DND-41 (cell line): ENCODE measurements at places on chromosomes 6 and 20.

- no peak for DNase-seq
- no peak overlapping the region for H3K4me3 ChIP-seq
- H3K27me3 ChIP-seq = no peaks in the 10 kb centered on the region
- peaks cover 21% of the 10 kb centered on the region for H3K4me1 ChIP-seq
- H3K27ac ChIP-seq = no peak overlapping the region
Measured at GRCh38 chr6:106159531-106159940, 73.4 kb downstream of the PRDM1 start.

- H3K4me1 ChIP-seq = peaks cover 5% of the 10 kb centered on the region; the same call in 1 of the 2 replicates
- no peak for DNase-seq
- H3K27ac ChIP-seq = no peak overlapping the region
- no peak overlapping the region for H3K4me3 ChIP-seq
- H3K36me3 ChIP-seq = no peaks in the 10 kb centered on the region
Measured at GRCh38 chr6:33794910-33795623, 6.1 kb upstream of the LEMD2 start.

GRCh38 chr6:88588938-88589337, 374.5 kb downstream of the RNGTT start:
- H3K36me3 ChIP-seq = no peaks in the 10 kb centered on the region
- no peaks in the 10 kb centered on the region for H3K27me3 ChIP-seq
- DNase-seq = no peak
- H3K4me1 ChIP-seq = no peaks in the 10 kb centered on the region
- no peak overlapping the region for H3K27ac ChIP-seq

DNA sequence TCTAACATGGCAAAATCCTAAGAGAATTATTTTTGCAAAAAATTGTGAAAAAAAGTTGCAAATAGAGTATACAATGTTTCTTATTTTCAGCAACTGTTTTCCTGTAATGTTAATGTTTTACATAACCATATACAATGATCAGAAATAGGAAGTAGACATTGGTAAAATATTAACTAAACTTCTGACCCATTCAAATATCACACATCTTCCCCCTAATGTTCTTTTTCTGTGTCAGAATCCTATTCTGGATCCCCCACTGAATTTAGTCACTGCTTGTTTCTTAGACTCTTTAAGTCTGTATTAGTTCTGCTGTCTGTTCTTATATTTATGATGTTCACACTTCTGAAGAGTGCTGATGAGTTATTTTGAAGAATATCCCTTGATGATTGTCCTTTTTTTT, 62.0 kb downstream of the HFE start:
- no peak overlapping the region; the same call in 1 of the 2 replicates for H3K27ac ChIP-seq
- H3K4me1 ChIP-seq = 0 out of 2 replicates have a peak, but pooled peaks cover 5% of the 10 kb centered on the region
- H3K27me3 ChIP-seq = no peaks in the 10 kb centered on the region
- no peak for DNase-seq
- no peak overlapping the region for H3K4me3 ChIP-seq

GRCh38 chr20:20737158-20737557, 24.7 kb upstream of the RALGAPA2 start:
- no peak overlapping the region for H3K27ac ChIP-seq
- no peak for DNase-seq
- H3K4me1 ChIP-seq = peaks cover 6% of the 10 kb centered on the region; the same call in 1 of the 2 replicates
- no peak overlapping the region for H3K4me3 ChIP-seq

DNA sequence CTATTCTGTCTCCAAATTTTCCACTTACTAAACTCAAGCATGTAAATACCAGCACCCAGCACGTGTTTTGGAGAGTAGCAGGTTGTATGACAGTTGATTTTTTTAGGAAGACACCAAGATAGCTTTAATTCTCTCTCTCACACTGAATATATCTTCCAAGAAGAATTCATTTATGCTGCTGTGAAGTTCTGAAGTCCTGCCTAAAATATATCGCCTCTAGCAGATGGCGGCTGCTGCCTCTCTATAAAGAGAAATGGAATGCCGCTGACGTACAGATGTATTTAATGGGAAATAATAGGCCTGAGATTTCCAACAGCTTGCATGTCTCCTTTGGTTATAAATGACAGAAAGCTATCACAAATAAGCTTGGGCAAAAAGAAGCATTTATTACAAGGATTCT, 74.7 kb downstream of the PFDN4 start:
- no peak for DNase-seq
- no peak overlapping the region for H3K27ac ChIP-seq
- H3K27me3 ChIP-seq = peaks cover 9% of the 10 kb centered on the region
- H3K4me1 ChIP-seq = no peaks in the 10 kb centered on the region
- H3K4me3 ChIP-seq = no peak overlapping the region

- H3K4me3 ChIP-seq = no peak overlapping the region
- peaks cover 9% of the 10 kb centered on the region for H3K27me3 ChIP-seq
- H3K36me3 ChIP-seq = no peaks in the 10 kb centered on the region
Measured at GRCh38 chr20:44035924-44036323, 121.3 kb downstream of the TOX2 start.

GRCh38 chr6:34358389-34358905, 34.0 kb downstream of the NUDT3 start:
- no peaks in the 10 kb centered on the region for H3K27me3 ChIP-seq
- H3K36me3 ChIP-seq = no peaks in the 10 kb centered on the region

DNA sequence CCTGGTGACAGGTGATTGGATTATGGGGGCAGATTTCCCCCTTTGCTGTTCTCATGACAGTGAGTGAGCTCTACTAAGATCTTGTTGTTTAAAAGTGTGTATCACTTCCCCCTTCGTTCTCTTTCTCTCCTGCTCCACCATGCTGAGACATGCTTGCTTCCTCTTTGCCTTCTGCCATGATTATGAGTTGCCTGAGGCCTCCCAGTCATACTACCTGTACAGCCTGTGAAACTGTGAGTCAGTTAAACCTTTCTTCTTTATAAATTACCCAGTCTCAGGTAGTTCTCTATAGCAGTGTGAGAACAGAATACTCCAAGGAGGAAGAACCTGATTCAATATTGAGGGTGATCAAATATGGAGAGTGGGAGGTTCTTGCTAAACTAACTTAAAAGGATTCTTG, 724.9 kb downstream of the DOK5 start:
- H3K4me3 ChIP-seq = no peak overlapping the region
- no peak for DNase-seq
- peaks cover 4% of the 10 kb centered on the region for H3K27me3 ChIP-seq

GRCh38 chr20:3188823-3189413, 15.6 kb downstream of the DDRGK1 start:
- H3K27me3 ChIP-seq = no peaks in the 10 kb centered on the region
- no peaks in the 10 kb centered on the region for H3K4me1 ChIP-seq
- DNase-seq = no peak
- H3K36me3 ChIP-seq = peaks cover 48% of the 10 kb centered on the region
- no peak overlapping the region for H3K27ac ChIP-seq

DNA sequence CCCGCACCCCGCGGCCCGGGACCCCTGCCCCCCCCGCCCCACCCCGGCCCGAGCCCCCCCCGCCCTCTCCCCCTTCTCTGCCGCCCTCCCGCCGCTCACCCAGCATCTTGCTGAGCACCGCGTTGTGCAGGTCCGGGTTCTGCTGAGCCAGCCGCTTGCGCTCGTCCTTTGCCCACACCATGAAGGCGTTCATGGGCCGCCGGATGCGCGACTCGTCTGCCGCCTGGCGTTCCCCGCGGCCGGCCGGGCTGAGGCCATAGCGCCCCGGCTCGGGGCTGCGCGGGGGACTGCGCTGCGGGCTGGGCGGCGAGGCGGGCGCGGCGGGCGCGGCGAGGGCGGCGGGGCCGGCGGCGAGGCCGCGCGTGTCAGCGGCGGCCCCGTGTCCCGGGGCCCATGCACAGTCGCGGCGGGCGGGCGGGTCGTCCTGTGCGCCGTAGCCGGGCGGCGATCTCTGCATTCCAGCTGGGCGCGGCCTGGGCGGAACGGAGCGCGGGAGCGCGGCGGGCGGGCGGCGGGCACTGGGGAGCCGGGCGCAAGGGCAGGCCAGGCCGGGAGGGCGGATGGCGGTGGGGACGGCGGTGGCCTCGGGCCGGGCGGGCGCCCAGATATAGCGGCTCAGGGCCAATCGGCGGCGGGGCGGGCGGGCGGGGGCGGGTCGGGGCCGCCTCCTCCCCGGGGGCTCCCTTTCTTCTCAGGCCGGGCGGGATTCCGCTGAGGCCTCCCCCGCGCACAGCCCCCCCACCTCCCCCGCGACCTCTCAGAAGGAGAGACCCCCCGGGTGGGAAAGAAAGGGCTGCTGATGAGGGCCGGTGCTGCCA, at the start of gene SOX18:
TSS of gene SOX18 (minus strand) at position 580 of the 818 bp plus-strand sequence. CDS start at position 457, 123 bp downstream.
- DNase-seq = no peak
- H3K4me3 ChIP-seq = no peak within 1 kb of the TSS
- no peak within 1 kb of the TSS for H3K27ac ChIP-seq
- H3K36me3 ChIP-seq = no peaks in the 10 kb centered on the region
- H3K4me1 ChIP-seq = no peaks in the 10 kb centered on the region

GRCh38 chr20:15612769-15613168, 960.5 kb downstream of the KIF16B start:
- no peaks in the 10 kb centered on the region for H3K36me3 ChIP-seq
- no peaks in the 10 kb centered on the region for H3K4me1 ChIP-seq
- H3K27ac ChIP-seq = no peak overlapping the region
- no peak for DNase-seq
- no peaks in the 10 kb centered on the region for H3K27me3 ChIP-seq

DNA sequence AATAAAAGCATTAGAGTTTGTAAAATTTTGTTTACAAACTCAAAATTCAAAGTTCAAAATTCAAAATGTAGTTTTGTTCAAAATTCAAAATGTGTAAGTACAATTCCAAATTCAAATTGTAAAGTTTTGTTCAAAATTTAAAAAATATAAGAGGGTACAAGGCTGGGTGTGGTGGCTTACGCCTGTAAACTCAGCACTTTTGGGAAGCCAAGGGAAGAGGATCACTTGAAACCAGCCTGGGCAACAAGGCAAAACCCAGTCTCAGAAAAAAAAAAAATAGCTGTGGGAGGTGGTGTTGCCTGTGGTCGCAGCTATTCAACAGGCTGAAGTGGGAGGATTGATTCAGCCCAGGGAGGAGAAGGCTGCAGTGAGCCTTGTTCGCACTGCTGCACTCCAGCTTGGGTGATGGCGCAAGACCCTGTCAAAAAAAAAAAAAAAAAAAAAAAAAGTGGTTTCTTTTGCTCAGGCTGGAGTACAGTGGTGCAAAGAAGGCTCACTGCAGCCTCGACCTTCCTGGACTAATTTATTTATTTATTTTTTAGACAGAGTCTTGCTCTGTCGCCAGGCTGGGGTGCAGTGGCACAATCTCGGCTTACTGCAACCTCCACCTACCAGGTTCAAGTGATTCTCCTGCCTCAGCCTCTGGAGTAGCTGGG, 5.4 kb upstream of the ZBTB12 start:
- H3K27me3 ChIP-seq = peaks cover 4% of the 10 kb centered on the region
- peak; percentile 47 for DNase-seq
- no peak overlapping the region for H3K4me3 ChIP-seq
- H3K36me3 ChIP-seq = no peaks in the 10 kb centered on the region
- peaks cover 7% of the 10 kb centered on the region for H3K4me1 ChIP-seq

GRCh38 chr6:42942444-42942843, 13.2 kb downstream of the CNPY3 start:
- no peaks in the 10 kb centered on the region for H3K27me3 ChIP-seq
- H3K4me3 ChIP-seq = no peak overlapping the region
- no peaks in the 10 kb centered on the region for H3K4me1 ChIP-seq
- no peak for DNase-seq
- no peak overlapping the region for H3K27ac ChIP-seq
